AG09319 (cell line): ENCODE measurements at places on chromosomes 7 and 10.

- DNase-seq, result no peak
These were observed 43.7 kb downstream of the ITGB8 start for GRCh38 chr7:20374399-20374798.

DNA sequence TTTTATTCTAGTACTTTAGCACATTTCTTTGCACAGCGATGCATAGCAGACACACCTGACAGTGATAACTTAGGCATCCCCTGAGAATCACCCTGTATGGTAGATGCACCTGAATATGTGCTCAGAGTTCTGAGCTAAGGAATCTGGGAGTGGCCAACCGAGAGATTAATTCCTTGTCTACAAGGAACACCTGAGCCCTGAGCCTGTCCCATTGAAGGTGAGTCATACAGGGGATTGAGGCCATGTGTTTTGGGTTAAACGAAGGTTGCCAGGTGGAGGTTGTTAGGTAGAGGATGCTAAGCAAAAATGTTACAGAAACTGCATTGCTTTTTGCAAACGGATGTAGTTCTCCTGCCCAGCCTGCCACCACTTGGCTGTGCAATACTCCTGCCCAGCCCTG, 128.9 kb downstream of the AMPH start:
- no peak for DNase-seq

DNA sequence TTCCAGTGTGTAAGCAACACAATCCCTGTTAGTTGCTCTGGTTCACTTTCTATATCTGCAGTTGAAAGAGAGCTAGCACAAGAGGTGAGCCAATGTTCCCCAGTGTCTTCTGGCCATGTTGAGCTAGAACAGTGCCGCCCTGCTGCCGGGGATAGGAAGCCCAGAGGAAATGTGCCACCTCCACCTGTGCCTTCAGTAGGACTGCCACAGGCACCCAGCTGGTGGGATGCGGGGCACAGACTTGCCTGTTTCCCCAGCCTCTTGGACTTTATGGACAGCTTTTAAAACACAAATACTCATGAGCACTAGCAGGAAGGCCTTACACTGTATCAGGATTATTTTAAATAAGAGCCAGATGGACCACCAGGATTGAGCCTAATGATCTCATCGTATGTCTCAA, 234.5 kb upstream of the COBL start:
- DNase-seq, result no peak

DNA sequence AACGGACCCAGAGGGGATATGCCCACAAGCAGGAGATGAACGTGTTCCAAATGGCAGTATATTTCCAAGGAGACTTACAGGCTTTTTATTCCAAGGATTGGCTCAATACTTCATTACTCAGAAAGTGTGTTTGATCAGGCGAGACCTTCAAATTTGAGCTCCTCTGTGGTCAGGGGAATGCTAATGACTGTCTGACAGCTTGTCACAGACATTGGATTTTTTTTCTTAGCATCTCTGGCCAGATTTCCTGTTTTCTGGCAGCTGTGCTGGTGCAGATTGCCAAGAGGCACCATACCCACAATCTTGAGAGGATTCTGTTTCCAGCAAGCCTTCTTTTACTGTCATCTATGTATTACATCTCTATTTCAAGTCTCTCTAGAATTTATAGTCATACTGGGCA, 93.8 kb downstream of the C1GALT1 start:
- DNase-seq, result no peak

GRCh38 chr7:15561835-15562234, at the start of gene AGMO:
Gene AGMO (minus strand): TSS chr7:15562015.
- no peak for DNase-seq

GRCh38 chr10:92850185-92850584, 1.9 kb downstream of the EXOC6 start:
- no peak for DNase-seq

DNA sequence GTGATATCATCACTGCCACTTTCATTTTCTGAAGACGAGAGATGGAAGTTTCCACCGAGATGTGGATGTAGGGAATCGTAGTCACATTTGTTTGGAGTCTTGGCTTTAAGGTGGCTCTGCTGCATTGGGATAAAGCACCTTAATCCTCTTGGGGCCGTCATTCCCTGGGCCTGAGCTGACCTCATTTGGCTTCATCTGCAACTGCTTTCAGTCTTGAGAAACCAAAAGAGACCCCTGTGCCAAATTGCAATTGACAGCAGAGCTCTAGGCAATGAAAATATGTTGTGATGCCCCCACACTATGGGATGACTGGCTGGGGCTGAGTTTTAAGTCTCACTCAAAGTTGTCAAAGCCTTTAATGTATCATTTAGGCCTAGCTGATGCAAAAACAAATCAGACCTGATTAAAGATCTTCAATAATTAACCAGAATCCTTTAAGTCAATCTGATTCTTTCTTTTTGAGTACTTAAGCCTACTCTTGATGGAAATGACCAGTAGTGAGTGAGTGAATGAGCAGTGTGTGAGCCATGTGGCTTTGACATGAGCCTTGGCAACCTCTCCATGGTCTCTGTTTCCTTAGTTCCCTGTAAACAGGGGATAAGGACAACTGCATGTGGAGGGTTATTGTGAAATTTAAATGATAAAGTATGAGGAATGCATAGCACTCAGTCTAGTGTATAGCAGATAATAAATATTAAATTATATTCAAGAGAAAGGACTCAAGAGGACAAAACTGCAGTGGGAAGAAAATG, 155.0 kb downstream of the BMPER start:
- no peak for DNase-seq

DNA sequence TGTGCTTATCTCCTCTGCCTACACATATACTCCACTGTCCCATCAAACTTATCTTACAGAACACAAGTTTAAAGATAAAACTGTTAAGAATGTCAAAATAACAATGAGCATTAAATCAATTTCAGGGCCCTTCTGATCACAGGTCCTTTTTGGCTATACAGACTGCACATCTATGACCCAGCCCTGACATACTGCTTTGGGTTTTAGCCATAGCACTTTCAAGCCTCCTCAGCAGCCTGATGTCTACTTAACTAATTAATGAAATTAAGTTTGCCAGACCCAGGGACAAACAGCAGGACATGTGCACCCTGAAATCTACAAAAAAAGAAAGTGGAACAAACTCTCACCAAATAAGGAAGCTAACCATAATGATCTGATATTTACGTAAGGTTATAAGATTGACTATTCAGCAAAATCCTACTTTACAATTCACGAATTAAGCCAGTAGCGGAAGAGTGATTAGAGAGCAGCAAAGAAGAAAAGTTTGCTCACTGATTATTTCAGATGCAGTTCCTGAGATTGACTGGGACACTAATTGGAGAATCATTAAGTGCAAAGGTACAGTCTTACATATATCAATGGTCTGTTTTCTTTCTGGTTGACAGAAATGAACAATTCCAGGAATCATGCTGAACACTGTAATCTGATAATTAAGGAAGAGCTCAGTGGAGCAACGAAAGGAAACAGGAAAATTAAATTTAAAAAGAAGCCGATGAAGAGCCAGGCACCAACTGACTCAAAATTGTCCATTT, 669.3 kb upstream of the LRRN3 start:
- DNase-seq, result no peak

GRCh38 chr10:103295374-103296015, 18.6 kb downstream of the INA start:
- DNase-seq, result no peak

- DNase-seq, result no peak
These were observed 46.7 kb downstream of the HTRA1 start for GRCh38 chr10:122508021-122508420.

DNA sequence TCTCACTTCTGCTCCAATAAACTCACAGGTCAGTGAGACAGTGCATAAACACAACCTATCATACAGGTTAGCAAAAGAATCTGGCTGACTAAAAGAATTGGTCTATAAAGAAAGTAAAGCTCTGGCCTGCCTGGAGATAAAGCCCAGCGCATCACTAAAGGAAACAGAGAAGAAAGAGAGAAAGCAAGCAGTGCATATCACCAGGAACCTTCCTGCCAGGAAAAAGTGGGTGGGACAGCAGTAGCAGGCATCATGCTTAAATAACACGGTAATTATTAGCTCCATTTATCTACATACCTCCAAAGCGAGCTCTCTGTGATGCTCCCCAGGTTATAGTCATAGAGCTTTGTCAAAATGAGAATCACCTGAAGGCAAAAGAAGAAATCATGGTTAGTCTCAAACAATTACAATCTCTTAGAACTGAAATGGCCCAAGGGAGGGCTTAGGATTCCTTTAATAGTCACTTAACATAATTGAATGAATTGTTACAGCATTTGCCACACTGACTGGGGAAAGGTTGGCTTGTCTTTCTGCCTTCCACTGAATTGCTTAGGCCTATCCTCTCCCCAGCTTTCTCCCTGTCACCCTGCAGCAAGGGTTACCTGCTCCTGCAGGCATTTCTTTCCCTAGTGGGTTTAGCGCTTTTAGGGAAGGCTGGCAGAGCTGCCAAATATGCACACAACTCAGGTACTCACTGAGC, 208.1 kb downstream of the SORCS1 start:
- no peak for DNase-seq

GRCh38 chr10:89207801-89208551, 859 bp upstream of the CH25H start:
- DNase-seq, result no peak

- no peak for DNase-seq
These were observed 7.2 kb downstream of the NOM1 start for GRCh38 chr7:156956727-156957126.

- peak; percentile 91 for DNase-seq
These were observed 9.9 kb downstream of the TTYH3 start for GRCh38 chr7:2641406-2642393.

- no peak for DNase-seq
These were observed 59.6 kb downstream of the NEURL1 start for GRCh38 chr10:103552856-103553742.

DNA sequence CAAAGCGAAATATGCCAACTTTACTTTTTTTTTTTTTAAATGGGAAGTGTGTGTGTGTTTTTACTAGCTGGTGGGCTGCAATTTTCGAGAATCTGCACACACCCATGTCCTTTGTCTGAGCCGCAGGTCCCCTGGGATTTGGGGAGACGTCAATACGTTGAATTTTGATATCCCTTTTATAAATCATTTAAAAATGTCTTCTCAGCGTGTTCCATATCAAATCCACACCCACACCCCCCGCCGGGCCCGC, 404 bp upstream of the FMC1 start:
- no peak for DNase-seq

DNA sequence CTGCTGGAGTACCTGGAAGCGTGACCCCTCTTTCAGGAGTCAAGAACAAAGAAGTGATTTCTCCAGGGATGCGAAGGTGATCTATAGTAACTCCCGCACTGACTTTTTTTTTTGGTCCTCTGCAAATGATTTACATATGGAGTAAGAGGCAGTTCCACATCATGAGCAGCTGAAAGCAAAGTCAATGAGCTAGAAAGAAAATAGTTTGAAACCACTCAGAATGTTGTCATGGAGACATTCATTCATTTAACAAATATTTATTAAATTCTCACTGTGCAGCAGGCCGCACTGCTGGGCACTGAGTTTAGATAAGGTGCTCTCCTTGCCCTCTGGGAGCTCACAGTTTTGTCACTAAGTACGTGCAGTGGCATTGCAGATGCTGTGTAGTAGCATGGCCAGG, 206.7 kb downstream of the CAMK1D start:
- no peak for DNase-seq

GRCh38 chr7:94104301-94104700, 100.1 kb upstream of the BET1 start:
- no peak for DNase-seq

DNA sequence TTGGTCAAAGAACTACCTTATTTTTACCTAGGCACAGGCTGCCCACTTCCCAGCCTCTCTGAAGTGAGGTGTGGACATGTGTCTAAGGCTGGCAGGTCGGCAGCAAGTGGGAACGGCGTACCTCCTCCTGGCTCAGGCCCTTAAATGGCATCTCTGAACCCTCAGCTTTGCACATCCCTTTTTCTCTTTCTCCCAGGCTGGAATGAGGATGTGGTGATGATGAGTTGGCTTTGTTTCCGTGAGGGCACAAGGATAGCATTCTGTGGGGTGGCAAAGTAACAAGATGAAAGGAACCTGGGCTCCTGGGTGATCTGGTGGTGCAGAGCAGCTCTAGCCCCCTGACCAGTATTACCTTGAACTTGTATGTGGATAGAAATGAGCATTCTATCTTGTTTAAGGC, 196.8 kb downstream of the REEP3 start:
- no peak for DNase-seq

DNA sequence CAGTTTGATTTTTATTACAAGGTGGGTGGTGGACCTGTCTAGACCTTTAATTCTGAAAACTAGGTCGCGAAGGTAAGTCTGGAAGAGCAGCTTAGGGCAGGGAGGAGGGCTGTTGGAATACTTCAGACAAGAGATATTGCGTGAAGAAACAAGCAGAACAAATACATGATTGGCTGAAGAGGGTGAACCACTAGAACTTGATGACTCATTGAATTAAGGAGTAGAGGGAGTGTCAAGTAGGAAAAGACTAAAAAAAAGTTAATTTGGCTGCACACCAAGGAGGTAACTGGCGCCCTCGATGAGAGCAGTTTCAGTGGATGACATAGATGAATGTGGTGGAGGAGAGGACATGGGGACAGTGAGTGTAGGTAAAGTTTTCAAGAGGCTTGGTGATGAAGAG, 41.3 kb downstream of the WNT2 start:
- DNase-seq, result no peak

GRCh38 chr7:97021747-97022490, 2.7 kb downstream of the DLX5 start:
- no peak for DNase-seq

DNA sequence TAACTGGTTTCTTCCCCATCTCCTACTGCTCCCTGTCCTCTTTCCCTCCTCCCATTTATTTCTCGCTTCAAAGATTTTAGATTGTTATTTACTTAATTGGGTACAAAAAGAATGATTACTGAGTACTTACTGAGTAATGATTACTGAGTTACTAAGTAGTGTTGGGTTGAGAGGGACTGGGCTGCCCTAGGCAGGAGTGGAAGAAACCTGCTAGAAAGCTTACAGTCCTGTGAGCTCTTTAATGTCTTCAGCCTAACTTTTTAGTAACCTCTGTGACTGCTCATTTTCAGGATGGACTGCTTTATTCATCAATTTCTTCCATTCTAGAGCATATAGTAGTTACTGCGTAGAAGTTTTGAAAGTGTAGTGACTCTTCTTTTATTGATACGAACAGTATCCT, 7.6 kb downstream of the PHF14 start:
- no peak for DNase-seq

DNA sequence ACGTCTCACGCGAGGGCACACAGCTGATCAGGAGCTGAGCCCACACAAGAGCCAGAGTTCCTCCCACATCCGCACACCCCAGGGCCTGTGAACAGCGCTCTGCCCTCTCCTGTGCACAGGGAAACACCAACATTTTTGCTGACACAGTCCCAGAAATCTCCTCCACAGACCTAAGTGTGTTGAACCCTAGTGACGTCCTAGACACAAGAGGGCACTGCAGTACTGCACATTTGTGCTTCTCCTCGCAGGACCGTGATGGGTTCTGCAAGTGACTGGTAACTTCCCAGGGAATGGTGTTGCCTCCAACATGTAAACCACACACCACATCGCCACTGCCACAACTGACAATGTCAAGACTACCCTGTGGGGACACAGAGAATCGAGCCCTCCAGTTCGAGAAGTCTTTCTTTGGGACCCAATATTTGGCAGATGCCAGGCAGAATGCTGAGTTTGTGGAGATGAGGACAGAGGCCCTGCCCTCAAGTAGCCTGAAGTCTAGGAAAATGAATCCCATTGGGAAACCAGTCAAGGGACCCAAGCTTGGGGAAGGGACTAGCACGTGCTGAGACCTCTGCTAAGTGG, 170.3 kb downstream of the PAXIP1 start:
- no peak for DNase-seq

- no peak for DNase-seq
These were observed 155.8 kb upstream of the GLI3 start for GRCh38 chr7:42392826-42393225.

- no peak for DNase-seq
These were observed 38.9 kb upstream of the AMPH start for GRCh38 chr7:38669965-38670520.
